Stimulated activated CD4-positive, alpha-beta T cell treated with anti-CD3 and anti-CD28 coated beads, Interleukin-2, amount 100 ng/mL, for 24 hours (primary cell): ENCODE measurements at places on chromosomes 2 and 18.

- DNase-seq = no peak
Observed at GRCh38 chr2:7111626-7112025, 194.4 kb downstream of the RNF144A start.

GRCh38 chr18:36419900-36420531 is 122.5 kb downstream of the FHOD3 start:
- DNase-seq = no peak

DNA sequence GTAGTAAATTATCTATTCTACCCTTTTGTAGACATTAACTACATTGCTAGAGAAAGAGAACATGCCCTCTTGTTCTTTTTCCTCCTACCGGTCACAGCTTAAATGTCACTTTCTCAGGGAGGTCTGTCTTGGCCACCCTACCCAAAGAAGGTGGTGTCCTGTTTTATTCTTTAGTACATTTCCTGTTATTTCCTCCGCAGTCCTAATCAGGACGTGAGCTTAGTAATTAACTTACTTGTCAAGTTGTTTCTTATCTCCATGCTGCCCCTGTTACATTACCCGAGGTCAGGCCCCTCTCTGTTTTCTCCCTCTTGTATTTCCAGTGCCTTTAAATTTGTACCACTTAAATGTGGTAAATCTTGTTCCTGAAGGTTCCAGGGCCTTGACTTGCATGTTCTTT is 73.7 kb upstream of the RMDN2 start:
- DNase-seq = no peak

DNA sequence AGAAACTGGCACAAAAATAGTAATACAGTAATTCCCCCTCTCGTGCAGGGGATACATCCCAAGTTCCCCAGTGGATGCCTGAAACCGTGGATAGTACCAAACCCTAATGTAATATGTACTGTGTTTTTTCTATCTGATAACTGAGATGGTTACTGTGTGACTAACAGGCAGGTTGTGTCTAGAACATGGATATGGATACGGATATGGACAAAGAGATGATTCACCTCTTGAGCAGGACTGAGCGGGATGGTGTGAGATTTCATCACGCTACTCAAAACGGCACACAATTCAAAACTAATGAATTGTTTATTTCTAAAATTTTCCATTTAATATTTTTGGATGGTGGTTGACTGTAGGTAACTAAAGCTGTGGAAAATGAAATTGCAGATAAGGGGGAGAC is 3.4 kb downstream of the MBD1 start:
- no peak for DNase-seq

DNA sequence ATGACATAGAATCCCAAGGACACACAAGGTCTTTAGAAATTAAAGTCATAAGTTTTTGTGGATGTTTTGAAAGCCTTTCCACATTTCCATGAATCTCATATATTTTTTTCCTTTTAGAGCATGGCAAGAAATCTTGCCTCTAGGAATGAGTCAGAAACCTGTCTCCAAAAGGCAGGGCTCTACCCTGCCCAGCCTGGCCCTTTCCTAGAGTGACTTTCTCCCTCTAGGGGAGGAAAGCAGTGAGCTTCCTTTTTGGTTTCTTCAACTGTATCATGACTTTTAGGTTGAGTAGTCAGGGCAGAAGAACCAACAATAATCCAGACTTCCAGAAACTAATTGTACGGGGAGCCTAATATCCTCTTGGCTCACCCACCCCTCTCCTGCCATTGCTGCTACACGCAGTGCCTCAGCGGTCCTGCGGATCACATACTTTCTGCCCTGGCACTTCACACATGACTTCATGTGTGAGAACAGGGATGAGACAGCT is 300.3 kb downstream of the AGPS start:
- no peak for DNase-seq

- peak; percentile 4 for DNase-seq
Observed at GRCh38 chr2:58428096-58429013, 187.2 kb upstream of the FANCL start.

DNA sequence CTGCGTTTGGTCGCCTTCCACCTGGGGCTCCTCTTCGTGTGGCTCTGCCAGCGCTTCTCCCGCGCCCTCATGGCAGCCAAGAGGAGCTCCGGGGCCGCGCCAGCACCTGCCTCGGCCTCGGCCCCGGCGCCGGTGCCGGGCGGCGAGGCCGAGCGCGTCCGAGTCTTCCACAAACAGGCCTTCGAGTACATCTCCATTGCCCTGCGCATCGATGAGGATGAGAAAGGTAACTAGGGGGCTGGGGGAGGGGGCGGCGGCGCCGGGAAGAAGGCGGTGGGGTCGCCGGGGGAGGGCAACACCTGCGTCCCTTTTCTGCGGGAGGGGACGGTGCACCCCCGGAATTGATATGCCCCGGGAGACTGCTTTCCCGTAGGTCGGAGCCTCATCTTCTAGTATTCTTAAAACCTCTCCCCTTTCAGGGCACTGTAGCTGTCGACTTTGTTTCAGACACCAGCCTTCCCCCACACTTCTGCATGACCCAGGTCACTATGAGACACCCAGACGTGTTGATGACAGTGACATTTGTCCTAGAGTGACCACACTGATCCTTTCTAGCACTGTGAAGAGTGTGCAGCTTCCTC is 755 bp downstream of the SPAST start:
- DNase-seq = peak; percentile 28

- DNase-seq = no peak
Observed at GRCh38 chr18:12765126-12765525, 62.3 kb downstream of the PSMG2 start.

GRCh38 chr2:2777213-2777612 is 446.1 kb upstream of the MYT1L start:
- no peak for DNase-seq

- no peak for DNase-seq
Observed at GRCh38 chr18:44198612-44199284, 481.9 kb upstream of the SETBP1 start.

- no peak for DNase-seq
Observed at GRCh38 chr2:161128885-161129284, 31.3 kb upstream of the TANK start.

DNA sequence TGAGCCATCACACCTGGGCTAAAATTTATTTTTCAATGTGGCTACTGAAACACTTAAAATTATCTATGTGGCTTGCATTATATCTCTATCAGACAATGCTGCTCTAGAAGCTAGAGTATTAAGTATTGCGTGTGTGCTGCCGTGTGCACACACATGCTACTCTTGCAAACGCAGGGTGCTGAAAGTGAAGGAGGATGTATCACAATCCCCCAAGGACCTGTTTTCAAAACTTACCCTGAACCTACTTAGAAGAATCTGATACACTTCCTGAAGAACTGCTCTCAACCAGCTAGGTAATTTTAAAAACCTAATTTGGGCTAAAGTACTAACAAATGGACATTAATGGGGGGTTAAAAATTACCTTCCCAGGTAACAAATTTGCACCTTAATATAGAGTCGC is 66.5 kb downstream of the EPHA4 start:
- DNase-seq = no peak

- DNase-seq = no peak
Observed at GRCh38 chr2:1081451-1082225, 131.0 kb downstream of the SNTG2 start.

DNA sequence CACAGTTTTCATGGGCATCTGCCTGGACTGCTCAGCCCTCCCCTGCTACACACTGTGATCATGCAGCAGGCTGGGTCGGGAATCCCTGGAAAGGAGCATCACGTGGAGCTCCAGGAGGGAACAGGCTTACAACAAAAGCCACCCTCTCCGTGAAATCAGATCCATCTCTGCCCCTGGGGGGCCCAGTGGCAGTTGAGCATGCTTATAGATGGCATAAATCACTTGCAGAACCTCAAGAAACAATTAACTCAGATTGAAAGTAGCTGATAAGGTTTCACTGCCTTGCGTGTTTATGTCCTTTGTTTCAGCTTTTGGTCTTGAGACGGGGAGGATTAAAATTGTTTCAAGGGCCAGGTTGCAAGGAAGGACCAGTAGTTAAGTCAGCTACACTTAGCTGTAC is 354.8 kb upstream of the MEIS1 start:
- DNase-seq = no peak
